ENCODE measurements at places on chromosomes 2 and 18.

GRCh38 chr2:102139851-102140250 is 2.7 kb upstream of the IL1R1 start:
- no peak for DNase-seq

GRCh38 chr2:158459161-158460003 is 2.6 kb downstream of the PKP4 start:
- no peak for DNase-seq

DNA sequence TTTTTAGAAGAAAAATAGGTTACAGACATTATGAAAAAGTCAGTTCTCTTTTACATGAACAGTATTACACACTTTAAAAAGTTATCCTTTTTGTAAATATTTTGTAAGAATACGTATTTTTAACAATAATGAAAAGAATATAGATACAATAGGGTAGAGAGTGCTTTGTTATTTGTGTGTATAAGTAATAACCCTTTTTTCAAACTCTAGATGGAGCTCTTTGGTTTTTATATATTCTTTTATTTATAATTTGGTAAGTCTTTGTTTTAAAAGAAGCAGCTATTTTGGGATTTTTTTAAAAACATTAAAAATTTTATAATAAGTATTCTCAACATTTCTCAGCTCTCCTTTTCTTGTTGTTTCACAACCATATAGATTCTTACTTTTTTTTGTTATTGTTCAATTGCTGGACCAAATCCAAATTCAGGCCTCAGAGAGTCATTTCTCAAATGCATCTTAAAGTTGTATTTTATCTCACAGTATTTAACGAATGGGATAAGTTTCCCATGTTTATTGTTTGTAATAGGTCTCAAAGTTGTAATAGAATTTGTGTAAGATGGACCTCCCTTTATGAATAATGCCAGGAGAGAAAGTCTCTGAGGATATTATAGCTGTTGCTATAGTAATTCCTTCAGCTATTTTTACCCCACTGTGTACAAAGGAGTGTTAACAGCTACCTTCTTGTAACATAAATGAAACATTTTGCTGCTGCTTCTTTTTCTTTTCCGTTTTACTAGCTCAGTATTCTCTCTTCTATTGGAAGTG is 46.4 kb downstream of the ACYP2 start:
- no peak for DNase-seq

DNA sequence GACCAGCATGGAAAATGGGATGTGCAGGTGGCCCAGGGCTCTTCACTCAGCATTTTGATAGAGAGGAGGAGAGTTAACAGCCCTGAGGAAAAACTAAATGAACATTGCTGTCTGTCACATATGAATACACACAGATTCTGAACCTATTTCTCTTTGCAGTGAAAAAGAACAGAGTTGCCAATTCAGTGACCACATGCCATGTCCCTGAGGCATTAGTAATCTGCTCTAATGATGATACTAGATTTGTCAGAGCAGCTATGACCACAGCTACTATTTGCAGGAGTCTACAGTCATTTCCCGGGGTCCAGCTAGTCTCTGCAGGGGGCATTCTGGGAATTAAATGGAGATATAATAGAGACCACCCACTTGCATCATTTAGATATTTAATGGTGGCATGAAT is 267.6 kb downstream of the TMX3 start:
- no peak for DNase-seq

DNA sequence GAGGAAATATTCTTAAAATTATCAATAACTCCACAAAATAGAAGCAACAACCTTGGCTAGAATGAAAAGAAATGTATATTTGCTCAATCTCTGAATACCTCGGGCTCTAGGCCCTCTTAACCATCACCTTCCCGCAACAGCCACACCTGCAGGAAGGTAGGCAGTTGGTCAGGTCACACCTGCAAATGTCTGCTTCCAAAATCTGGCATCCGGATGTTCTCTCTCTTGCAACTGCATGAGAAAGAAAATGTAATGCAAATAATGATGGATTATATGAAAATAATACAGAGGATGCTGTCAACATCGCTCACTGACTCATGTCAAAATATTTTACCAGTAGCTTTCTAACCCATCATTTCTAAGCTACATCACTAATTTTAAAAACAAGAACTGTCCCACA is 148.3 kb downstream of the SATB2 start:
- no peak for DNase-seq

DNA sequence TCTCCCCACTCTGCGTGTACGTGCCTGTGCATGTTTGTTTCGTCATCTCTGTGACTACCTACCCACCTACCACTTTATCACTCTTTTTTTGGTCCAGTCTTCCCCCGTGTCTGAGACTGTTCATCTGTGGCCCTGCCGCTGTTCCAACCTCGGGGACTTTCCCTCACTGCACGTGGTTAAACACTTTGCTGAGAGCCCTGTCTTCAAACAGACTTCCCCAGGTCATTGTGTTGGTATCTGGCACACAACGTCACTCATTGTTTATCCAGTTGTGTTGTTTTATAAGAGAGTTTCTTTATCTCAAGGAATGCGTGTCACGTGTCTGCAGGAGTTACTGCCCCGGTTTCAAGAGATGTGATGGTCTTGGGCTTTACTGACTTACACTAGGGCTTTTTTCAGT is 262.0 kb upstream of the RASGRP3 start:
- no peak for DNase-seq

DNA sequence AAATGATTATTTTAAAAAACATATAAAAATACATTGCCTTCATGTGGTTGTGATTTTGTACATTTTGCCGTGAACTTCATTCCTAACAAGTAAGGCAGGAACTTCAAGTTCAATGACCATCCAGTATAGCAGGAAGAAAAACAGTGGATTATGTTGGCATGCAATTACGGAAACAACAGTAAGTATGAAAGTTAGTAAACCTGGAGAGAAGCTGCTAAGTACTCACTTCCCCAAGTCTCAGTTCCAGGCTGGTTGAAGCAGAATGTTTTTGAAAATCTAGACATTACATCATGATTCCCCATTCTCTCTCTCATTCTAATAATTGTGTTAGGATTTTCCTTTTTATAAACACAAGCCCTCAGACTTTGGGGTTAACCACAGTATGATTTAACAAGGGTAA is 987.1 kb upstream of the KLHL29 start:
- no peak for DNase-seq

GRCh38 chr2:63124850-63125249 is 74.2 kb downstream of the OTX1 start:
- no peak for DNase-seq

GRCh38 chr2:199108056-199108455 is 349.7 kb downstream of the SATB2 start:
- DNase-seq = no peak

DNA sequence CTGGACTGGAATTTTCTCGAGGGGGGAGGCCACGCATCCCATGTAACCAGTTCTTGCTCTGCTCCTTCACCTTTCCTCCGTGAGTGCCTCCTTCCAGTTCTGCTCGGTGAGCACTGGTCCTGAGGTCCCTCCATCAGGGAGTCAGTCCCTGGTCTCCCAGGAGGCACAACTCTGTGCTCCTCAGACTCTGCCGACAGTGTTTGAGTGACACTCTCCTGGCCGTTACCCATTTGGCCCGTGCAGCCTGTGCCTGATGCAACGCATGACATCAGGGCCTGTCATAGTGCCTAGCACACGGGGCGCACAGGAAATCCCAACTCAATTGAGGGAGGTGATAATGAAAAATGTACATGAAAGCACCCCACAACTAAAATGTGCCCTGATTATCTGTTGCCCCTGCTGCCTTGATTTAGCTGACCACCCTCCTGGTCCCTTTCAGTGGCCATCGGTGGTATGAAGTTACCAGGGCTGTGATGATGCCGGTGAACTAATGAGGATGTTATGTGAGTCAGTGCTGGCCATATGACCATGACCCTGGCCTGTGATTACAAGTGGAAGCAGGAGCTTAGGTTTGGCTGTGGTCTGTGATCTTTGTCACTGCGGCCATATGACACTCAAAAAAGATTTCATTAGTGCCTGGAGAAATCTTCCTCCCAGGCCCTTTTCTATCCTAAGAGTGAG is 144.6 kb downstream of the TDRD15 start:
- no peak for DNase-seq

DNA sequence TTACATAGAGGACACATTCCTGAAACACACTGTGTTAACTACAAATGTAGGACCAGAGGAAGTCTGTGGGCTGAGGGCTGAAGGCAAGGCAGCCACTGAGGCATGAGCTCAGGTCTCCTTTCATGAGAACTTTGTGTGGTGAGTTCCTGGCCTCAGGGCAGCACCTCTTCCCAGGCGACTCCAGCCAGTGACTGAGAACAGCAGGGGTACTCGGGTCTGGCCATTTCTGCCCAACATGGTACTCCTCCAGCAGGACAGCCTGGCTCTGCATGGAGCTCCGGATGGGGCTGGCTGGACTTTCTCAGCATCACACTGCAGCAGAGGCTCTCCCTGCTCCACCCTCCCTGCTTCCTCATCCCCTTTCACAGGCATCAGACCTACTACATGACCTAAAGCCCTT is 125.5 kb upstream of the SPATS2L start:
- DNase-seq = no peak

DNA sequence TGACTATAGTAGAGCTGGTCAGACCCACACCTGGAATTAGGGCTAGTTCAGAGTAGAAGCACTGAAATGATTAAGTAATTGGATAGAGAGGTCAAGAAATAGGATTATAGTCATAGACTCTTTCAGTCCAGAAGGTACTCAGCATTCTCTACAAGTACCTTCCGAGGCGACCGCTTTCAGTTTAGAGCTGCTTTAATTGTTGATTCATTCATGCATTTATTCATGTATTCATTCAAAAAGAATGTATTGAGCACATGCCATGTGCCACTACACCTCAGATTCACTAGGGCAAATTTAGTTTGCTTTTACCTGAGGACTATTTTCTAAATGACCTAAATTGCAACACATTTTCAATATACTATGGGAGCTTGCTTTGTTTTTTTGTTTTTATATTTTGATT is 48.7 kb downstream of the CRIM1 start:
- no peak for DNase-seq

DNA sequence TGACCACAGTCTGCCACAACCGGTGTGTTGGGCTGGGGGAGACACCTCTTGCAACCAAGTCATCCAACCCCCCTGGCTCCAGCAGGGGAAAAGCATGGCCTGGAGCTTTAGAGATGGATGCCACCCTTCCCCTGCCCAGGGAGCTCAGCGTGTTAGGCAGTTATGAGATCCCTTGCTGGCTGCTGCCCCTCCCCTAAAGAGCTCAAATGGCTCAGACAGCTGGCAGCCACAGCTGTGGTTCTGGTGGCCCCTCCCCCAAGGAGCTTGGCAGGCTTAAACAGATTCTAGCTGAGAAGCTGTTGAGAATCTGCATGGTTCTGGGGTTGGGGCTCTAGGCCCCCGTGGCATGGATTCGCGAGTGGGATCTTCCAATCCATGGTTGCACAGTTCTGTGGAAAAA is 64.7 kb downstream of the TEX51 start:
- no peak for DNase-seq

DNA sequence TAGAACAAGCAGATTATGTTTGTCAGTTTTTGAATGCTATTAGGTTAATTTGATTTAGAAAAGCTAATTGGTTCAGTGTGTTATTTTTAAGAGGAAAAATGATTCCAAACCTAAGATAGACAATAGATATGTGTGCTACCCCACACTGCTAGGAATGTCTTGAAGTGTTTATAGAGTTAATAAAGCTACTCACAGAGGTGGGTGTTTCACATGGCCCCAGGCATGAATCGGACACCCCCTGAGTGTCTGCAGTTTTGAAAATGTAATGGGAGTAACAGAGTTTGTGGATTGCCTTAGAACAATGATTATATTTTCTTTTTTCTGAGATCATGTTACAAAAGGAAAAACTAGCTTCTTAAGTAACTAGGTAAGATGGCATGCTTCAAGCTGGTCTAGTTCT is 348.3 kb downstream of the ADCYAP1 start:
- DNase-seq = no peak

DNA sequence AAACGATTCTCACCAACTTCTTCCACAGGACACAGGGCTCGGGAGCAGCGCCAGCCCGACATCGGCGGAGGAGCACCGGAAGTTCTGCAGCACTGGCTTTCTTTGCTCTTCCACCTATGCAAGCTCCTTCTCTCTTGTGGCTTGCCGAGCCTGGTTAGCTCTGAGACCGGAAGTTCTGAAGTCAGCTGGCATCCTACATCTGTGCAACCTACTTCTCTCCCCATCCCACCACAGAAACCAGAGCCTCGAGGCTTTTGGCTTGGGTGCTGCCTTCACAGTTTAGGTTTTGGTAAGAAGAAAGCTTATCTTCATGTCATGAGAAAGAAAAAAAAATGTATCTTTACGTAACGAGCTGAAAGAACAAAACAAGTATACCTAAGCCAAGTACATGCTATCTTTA is 111.7 kb downstream of the ANKRD44 start:
- DNase-seq = no peak

DNA sequence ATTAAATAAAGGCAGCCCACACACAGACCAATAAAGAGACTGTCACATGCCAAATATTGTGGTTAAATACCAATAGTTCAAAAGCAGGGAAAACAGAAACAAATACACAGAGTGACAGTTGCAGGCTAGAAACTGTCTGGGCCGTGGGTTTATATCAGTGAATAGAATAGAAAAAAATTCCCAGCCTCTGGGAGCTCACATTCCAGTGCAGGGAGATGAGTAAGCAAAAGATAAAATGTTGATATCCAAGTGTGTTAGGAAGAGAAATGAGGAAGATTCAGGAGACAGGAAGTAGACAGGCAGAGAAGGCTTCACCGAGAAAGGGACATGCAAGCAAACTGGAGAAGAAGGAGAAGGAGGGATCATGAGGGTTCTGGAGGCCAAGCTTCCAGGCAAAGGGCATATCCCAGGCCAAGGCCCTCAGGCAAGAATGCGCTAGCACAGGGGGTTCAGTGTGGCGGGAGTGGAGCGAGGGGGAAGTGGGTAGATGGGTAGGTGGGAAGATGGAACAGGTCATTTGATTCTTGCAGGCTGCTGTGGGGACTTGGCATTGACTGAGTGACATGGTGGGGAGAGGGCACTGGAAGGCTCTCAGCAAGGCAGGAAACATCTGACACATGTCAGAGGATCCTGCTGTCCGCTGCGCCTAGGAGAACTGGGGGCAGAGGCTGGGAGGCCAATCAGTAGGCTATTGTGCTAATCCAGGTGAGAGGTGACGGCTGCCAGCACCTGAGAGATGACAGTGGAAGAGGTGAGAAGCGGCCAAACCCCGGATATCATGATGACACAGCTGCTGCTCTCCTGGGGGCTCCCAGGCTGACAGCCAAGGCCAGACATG is 89.2 kb downstream of the ZBTB7C start:
- no peak for DNase-seq

GRCh38 chr2:8750221-8750620 is 68.4 kb downstream of the ID2 start:
- no peak for DNase-seq

DNA sequence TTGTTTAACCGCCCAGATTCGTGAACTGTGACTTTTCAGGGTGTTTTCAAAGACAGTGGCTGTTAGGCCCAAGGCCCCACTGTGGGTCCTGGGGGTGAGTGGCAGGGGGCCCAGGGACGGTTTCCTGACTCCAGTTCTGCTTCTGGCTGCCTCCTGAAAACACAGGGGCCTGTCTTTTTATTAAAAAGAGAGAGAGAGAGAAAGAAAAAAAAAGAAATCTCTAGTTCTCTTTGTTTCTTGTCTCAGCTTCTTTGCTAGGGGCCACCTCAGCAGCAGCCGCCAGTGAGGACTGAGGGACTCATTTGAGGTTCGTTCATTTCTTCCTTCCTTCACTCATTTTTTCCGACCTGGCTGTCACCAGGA is 15.4 kb upstream of the E2F6 start:
- no peak for DNase-seq

All from renal cortex interstitium (tissue), 15 donors.